ENCODE measurements at places on chromosomes 3 and 15. TPM values are rescaled to one million over a fixed set of nuclear protein-coding genes. Genes with fewer than 3 reads are reported as not detected.

DNA sequence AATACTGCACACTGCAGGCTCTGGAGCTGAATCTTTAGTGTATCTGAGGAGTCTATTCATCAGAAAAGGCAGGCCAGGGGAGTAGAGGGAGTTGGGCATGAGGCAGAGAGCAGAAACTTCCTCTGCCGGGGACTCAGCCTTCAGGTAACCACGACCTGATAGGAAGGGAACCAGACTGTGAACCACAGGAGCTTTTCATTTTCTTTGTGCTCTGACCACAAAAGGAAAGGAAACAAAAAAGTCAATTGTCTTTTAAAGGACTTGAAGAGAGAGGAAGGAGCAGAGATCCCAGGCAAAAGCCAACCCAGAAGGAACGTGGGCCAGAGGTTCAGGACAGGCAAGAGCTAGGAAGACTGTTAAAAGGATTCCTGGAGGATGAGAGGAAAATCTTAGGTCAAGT is 573.3 kb downstream of the EPHB1 start:
- DNase-seq: no peak

- no peak for DNase-seq
Observed at GRCh38 chr3:157999246-157999645, 107.0 kb downstream of the SHOX2 start.

DNA sequence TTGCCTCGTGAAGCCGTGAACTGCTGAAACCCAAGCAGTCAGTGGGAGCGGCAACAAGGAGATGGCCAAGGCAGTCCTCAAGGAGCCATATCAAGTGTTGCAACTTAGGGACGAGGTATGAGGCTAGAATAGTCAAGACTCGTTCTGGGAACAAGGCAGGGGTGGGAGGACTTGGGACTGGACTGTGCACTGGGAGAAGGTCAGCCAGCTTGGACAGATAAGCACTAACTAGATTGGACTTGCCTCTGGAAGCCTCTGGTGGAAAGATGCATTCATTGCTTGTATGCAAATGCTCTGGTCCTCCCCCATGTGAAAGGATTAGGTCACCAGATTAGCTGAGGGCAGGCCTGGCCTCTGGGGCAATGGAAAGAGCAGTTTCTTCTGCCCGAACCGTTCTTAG is 123.3 kb upstream of the CTNNB1 start:
- no peak for DNase-seq

- DNase-seq: no peak
Observed at GRCh38 chr3:52528586-52529375, 4.9 kb downstream of the NT5DC2 start.

DNA sequence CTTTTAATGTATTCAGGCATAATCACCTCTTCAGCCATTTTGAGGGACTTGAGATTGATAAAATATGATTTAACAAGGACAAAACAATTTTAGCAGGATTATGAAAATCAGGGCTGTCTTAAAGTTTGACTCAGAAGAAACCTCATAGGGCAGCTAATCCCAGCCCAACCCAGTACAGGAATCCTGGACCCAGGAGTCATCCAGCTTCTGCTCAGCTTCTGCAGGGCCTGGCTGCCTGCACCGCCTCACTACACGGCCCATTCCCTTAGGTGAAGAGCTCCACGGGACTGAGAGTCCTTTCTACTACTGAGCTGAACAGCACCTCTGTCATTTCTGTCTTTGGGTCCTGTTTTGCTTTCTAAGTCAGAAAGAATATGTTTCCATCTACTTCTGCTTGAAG is 37.5 kb downstream of the ARHGAP31 start:
- DNase-seq: no peak

DNA sequence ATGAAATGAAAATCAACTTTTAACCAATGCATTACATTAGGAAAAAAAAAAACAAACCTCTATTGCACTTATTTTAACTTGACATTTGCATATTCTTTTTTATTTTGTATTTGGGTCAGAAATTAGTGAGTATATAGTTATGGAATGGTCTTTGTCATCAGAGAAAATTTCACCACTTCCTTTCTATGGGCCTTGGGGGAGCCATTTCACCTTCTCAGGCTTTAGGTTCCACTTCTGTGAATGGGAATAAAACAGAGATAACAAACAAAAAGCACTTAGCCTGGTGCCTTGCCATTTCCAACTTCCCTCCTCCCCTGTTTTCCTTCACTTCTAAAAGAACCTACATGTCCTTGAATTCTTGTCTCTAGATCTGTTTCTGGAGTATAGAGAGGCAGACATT is 168.0 kb upstream of the STT3B start:
- no peak for DNase-seq

GRCh38 chr3:11522953-11523571 is 120.7 kb downstream of the VGLL4 start:
- DNase-seq: no peak

DNA sequence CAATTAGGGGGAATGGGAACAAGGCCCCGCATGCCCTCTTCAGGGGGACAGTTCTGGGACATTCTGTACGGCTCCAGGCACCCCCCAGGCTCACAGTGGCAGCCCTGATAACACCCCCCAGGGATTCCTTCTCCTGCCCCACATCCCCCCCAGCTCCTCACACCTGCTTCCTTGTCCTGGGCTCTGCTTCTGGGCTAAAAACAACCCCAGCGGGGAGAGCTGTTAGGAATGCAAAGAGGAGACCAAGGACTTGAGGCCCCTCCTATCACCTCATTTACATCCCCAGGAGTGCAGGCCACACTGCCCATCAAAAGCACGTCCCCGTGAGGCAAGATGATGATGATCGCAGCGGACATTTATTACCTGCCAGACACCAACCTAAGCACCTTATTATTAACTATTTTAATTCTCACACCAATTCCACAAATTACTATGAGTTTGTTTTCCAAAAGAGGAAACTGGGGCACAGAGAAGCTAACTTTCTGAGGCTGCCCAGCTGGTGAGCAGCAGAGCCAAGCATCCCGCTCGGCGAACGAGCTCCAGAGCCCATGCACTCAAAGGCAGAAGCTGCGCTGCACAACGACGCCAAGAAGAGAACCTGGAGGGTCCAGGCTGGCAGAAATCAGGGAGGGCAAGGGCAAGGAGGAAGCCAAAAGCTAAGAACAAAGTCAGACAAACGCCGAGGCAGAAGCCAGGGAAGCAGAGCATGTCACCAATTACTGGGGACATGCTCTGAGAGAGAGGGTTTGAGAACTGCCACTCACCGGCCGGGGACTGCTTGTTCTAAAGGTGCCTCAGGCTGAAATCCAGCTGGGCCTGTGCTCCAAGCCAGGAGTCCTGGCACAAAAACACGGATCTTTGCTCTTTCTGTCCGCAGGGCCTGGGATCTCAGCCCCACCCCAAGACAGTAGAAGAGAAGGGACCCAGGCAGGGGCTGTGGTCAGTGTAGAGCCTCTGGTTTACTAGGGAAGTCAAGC is 76.2 kb upstream of the NSMCE3 start:
- no peak for DNase-seq

- peak; percentile 88 for DNase-seq
Observed at GRCh38 chr3:49171119-49171774, at the start of gene KLHDC8B. Gene KLHDC8B, plus strand, starts transcription at chr3:49171598. Its CDS starts 1,172 bp downstream, at chr3:49172770.

DNA sequence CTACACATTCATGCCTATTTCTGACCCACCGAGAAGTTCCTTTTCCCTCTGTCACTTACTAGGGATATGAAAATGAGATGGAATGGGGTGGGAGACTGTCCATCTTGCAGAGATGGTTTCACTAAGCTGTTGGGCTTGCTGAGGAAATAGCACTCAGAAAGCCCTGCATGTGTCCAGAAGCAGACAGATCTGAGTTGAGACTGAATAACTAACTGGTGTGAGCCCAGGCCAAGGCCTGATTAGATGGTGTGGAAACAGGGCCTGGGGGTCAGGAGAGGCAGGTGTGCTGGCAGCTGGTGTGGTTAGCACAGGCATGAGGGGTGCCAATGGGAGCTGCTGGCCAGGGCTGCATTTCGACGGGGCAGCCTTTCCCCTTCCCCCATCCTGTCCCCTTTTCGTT is 72.1 kb downstream of the CLSTN2 start:
- DNase-seq: no peak

- no peak for DNase-seq
Observed at GRCh38 chr3:44996556-44996969, 20.5 kb downstream of the EXOSC7 start.

DNA sequence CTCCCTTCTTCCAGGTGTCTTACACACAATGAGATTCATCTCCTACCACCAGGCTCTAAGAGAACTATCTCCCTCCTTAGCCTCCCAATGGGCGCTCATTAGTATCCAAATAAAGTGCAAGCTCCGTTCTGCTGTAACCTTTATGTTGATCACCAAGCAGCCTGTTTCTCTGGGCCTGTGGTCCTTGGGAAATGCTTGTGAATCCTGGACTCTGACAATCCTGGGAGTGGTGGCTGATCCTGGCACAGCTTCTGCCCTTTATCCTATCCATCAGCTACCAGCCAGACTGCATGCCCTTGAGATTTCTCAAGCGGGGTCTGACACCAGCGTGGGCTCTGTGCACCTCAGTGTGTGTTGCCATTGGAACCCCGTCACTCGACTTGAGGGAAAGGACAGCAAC is 26.1 kb upstream of the USP3 start:
- DNase-seq: no peak

DNA sequence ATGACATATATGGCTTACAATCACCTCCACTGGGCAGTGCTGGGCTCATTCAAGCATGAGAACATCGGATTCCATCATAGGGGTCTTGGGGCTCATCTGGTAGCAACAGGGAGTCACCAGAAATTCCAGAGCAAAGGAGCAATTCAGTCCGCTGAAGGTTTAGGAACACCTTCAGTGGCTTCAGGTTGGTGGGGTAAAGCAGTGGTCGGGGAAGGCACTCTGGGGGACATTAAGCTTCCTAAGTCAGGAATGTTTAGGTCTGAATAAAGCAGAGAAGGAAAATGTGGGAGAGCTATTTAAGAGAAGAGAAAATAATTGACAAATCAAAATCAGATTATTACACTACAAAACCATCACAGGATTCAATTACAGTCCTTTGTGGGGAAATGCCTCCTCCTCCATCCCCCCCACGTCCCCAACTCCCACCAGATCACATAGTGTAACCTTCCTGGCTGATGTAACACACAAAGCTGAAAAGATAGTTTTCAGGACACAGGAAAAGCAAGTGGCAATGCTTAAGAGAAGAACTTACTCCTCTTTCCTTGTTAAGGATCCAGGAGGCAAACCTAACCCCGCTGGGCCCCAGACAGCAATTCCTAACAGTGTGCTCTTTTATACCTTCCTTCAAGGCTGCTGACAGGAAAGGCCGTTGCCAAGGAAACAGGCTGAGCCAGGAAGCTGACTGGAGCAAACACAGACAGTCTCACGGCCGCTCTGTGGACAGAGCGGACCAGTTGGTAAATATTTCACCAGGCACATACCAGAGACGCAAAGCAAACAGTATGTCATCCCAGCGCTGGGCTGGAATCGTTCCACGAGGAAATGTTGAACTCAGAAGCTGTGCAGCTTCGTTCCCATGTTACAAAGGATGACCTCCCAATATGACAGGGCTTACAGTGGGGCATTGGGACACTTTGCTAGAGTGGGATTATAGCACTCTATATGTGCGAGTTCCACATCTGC is 57.5 kb upstream of the LMCD1 start:
- no peak for DNase-seq

DNA sequence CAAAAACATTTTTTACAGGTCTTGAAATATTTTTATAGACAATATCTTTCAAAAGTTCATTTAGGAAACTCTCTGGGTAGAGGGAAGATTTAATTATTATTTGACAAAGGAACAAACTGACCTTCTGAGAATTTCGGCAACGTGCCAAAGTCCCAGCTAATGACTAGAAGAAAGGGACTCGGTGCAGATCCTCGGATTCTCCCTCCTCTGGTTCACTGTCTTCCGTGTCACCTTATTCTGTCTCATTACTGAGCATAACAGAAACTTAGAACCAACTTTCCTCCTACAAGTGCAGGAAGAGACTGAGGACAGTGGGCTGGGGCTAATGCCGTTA is 339.1 kb downstream of the MECOM start:
- DNase-seq: no peak

GRCh38 chr3:193757457-193757856 is 164.4 kb downstream of the OPA1 start:
- no peak for DNase-seq

GRCh38 chr15:43184407-43185124 is 637 bp upstream of the CCNDBP1 start:
- DNase-seq: no peak

GRCh38 chr3:29494305-29495036 is 213.6 kb downstream of the RBMS3 start:
- DNase-seq: no peak

- peak; percentile 56 for DNase-seq
Observed at GRCh38 chr3:183825456-183826161, at the start of gene MAP6D1. Gene MAP6D1, minus strand, starts transcription at chr3:183825577. Its CDS starts 30 bp downstream, at chr3:183825547.

The ALG1L2 gene
- not detected for total RNA-seq

The GDPGP1 gene
- 8.0 TPM for total RNA-seq

The CDCP1 gene
- 0.48 TPM for total RNA-seq

The DCBLD2 gene
- 1.2 TPM for total RNA-seq

The GATA2 gene
- total RNA-seq: not detected

Data from activated CD4-positive, alpha-beta memory T cell treated with anti-CD3 and anti-CD28 coated beads for 36 hours (primary cell).